ENCODE measurements at places on chromosomes 5 and 9.

DNA sequence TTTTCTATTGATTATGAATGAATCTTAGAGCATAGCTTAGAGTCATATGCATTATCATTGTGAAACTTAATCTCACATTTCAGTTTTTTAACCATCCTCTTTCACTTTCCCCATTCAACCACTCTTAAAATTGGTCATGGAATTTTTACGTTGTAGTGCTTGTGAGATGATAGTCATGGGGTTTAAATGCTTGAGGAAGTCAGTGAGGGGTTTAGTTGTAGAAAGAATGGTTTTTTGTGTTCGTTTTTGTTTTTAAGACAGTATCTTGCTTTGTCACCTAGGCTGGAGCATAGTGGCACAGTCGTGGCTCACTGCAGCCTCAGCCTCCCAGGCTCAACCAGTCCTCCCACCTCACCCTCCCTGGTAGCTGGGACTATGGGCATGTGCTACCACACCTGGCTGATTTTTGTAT is 19.6 kb downstream of the UGCG start:
- no peak for DNase-seq

DNA sequence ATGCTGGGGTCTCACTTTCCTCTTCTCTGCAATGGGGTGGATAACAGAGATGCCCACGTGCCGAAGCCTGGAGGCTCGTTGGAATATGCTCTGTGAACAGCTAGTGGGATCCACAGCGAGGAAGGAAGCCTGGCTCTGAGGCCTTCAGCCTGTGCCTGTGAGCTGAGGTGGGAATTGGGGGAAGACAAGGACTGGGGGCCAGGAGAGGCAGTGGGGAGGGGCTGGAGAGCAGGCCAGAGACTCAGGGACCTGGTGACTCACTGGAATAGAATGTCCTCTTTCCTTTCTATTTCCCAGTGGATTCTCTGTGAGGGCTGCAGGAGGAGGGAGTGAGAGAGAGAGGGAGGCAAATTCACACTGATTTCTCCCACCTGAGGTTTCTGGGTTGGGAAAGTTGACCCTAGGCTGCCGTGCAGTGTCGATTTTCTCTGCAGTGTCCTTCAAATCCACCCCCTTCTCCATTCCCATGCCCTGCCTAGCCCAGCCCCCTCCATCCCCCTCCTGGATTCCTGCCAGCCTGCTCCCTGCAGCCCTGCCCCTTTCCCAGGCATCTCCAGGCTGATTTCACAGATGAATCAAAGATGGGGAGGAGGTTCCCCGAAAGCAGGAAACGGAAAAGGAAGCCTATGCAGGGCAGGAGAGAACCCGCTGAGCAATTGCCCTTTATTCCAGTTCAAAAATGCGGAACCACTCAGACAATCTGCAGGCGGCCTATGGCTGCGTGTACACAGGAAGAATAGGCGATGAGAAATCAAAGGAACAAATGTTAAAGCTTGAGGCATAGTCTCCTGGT is 1.4 kb upstream of the SPAAR start:
- DNase-seq = no peak

GRCh38 chr9:123191680-123192079 is 76.7 kb downstream of the STRBP start:
- no peak for DNase-seq

- DNase-seq = no peak
Measured at GRCh38 chr5:146799231-146799630, 79.3 kb downstream of the PPP2R2B start.

- DNase-seq = no peak
Measured at GRCh38 chr5:38541174-38541725, 15.2 kb downstream of the LIFR start.

DNA sequence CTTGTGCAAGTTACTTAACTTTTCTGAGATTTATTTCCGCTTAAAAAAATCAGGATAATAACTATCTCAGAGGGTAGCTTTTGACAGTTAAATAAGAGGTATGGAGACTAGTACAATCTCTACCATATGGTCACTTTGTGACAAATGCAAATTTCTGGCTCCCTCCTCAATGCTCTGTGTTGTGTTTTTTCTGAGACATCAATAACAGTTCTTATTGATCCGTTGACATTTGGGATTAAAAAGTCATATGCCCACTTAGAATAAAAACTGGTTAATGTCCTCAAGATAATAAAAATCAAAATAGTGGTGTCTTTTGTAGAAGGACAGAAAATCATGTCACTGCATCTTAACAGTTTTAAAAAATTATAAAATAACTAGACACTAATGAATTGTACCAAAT is 24.7 kb upstream of the LNPEP start:
- no peak for DNase-seq

DNA sequence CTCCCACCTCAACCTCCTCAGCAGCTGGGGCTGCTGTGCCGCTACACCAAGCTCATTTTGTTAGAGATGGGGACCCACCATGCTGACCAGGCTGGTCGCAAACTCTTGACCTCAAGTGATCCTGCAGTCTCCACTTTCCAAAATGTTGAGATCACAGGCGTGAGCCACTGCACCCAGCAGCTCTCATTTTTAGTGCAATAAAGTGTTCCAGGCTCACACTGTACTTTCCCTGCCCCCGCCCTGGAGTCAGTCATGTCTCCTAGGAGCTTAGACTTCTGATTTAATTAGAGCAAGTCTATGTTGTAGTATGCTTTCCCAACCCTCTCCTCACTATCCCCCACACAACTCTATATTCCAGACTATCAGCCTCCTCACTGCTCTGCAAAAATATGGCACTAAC is 238.0 kb upstream of the ACTBL2 start:
- DNase-seq = no peak

- DNase-seq = no peak
Measured at GRCh38 chr5:131536850-131537448, 98.1 kb downstream of the RAPGEF6 start.

DNA sequence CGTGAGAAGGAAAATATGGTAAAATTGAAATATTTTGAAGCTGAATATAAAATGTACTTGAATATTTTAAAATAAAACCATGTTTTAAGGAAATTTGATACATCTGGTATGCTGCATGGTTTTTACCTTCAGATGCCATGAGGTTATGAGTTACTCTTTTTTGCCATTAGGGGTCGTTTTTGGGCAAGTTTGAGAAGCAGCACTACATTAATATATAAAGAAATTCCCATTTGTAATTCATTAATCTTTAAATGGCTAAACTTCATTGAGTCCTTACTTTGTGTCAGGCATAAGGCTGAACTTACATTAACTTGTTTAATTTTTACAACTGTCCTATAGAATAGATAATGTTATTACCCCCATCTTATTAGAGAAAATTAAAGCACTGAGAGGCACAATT is 152.3 kb downstream of the KDM4C start:
- no peak for DNase-seq

GRCh38 chr9:5516453-5517220 is 6.3 kb downstream of the PDCD1LG2 start:
- DNase-seq = no peak

- DNase-seq = no peak
Measured at GRCh38 chr5:136242136-136242535, 49.2 kb upstream of the SMIM32 start.
